ENCODE measurements at places on chromosomes 11 and 22. TPM values are rescaled to one million over a fixed set of nuclear protein-coding genes. Genes with fewer than 3 reads are reported as not detected.

DNA sequence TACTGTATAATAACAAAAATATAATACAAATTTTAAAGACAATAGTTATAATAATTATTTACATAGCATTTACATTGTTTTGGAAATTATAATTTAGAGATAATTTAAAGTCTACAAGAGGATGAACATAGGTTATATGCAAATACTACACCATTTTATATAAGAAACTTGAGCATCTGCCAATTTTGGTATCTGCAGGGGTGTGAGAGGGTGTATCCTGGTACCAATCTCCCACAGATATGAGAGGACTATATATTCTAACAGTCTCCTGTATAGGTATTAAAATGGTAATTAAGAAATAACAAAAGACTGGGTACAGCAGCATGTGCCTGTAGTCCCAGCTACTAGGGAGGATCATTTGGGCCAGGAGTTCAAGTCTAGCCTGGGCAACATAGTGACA lies 134.4 kb downstream of the APOL5 start:
- DNase-seq: no peak

DNA sequence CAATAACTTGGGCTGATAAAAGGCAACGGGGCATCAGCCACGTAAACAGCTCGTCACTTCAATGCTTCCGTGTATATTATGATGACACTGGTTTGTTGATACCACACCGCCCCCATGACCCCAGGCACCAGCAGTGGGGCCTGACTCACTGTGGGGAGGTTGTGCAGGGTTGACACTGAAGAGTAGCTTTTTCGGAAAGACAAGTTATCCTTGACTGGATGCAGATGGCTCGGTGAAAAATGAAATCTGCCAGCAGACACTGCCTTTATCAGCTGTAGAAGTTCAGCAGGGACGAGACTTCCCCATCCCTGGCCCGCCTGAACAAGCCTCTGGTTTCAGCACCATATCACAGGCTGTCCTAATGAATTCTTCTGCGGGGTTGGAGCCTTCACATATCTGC lies 55.6 kb downstream of the WT1 start:
- no peak for DNase-seq

- DNase-seq: no peak
Measured at GRCh38 chr22:25695146-25695545, 46.8 kb upstream of the MYO18B start.

GRCh38 chr11:133306019-133306418 lies 226.3 kb downstream of the OPCML start:
- DNase-seq: no peak

KCNK4 gene
- total RNA-seq: not detected

CCDC83 gene
- total RNA-seq: not detected

DNA sequence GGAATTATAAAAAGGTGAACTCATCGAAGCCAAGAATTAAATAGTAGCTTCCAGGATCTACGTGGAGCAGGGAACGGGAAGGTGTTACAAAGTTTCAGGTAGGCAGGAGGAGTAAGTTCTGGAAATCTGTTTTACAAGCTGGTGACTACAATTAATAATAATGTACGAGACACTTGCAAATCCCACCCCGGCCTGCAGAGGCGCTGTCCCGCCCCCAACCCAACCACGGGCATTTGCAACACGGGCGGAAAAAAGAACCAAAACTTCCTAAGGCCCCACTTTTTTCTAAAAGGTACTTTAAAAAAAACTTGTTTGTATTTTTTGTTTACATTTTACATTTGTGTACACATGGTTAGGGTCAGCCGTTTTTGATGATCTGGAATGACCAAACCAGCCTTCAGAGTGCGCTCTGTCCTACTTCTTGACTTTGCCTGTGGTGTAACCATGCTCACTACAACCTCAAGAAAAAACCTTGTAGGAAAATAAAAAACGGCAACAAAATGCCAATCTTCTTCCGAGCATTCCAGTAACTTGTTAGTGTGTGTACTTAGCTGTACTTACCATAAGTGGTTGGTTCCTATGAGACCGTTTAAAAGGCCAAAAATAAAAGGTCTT lies 449.6 kb upstream of the B3GAT1 start:
- DNase-seq: no peak

GRCh38 chr11:95692526-95693260 lies 96.9 kb downstream of the FAM76B start:
- DNase-seq: no peak

GRCh38 chr11:85955531-85955930 lies 100.3 kb downstream of the CCDC83 start:
- DNase-seq: no peak

DNA sequence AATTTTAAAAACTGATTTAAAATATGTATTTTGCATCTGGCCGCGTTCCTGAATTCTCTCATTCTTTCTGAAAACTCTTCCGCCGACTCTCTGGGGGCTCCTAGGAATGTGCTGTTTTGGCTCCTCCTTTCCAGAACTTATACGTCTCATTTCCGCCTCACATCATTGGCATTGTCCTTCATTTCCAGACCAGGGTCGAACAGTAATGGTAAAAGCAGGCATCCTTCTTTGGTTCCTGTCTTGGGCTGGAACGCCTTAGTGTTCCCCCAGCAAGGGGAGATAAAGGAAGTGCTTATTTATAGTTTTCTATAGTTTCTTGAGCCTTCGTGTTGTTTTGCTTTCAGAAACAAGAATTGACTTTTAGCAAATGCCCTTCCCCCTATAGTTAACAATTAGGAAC lies 10.9 kb upstream of the TNNT3 start:
- DNase-seq: no peak

- no peak for DNase-seq
Measured at GRCh38 chr11:104916442-104916841, 18.2 kb upstream of the CASP12 start.

DNA sequence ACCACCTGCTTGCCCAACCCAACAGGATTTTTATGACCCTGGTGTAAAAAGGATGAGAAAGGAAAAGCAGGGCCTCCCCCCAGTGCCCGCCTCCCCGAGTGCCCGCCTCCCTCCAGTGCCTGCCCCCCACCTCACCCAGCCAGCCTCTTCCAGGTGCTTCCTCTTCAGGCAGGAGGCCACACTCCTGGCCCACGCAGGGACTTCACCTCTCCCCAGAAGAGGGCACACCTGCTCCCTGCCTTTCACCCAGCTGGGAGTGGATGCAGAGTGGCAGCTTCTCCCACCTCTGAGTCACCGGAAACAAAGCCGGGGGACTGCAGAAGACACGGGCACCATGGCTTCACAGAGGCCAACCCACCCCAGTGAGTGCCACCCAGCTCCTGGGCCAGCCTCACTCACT lies 16.1 kb downstream of the CPT1A start:
- no peak for DNase-seq

- DNase-seq: no peak
Measured at GRCh38 chr11:11708256-11708655, 86.5 kb upstream of the GALNT18 start.

- DNase-seq: no peak
Measured at GRCh38 chr11:34213366-34213765, 107.9 kb downstream of the NAT10 start.

DNA sequence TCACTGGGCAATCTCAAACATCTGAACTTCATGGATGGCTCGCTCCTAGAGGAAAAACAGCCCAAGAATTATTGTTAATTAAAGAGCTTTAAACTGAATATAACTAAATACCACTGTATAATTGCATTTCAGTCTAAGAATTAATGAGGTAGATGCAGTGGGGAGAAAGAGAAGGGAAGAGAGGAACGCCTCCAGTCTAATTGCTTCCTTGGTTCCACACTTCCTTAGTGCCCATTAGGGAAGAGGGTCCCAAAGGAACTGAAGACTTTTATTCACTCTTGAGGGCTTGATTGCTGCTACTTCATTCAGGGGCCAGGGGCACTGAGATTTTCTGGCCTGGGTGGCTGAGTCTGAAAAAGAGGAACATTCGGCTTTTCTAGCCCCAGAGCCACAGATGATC lies 11.8 kb upstream of the OR10G7 start:
- no peak for DNase-seq

FIBIN gene
- total RNA-seq: not detected

DNA sequence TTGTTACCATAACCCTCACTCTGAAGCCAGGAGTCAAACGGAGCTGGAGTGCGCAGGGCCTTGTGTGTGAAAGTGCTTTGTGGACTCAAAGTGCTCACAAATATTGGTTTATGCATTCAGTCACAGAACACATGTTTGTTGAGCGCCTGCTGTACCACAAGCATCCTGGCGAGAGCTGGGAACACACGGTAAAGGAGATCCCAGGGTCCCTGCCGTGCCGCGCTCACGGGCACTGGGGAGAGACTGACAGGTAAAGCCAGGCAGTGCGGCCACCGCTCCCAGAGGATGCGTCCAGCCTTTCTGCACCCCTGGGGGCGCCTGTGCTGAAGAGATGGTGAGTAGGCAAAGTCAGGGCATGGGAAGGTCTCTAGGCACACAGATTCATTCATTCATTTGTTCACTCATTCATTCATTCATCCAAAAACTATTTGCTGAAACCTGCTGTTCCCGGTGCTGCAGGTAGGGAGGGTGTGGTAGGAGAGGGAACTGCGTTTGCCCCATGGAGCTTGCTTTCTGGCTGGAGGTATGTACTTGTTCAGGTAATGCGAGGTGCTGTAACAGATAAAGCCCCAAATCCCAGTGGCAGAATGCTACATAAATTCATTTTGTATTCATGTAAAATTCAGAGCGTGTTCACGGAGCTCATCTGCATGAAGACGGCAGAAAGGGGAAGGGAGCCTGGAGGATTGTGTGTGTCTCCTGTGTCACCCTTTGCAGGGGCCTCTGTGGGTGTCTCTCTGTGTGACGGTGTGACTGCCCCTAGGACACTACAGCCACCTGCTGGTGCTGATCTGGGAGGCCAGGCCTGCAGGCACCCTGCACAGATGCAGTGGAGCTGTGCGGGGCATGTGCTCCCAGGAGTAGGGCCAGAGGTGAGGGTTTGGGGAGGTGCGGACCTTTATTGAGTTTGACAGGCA lies 167.0 kb upstream of the B3GAT1 start:
- no peak for DNase-seq

DNA sequence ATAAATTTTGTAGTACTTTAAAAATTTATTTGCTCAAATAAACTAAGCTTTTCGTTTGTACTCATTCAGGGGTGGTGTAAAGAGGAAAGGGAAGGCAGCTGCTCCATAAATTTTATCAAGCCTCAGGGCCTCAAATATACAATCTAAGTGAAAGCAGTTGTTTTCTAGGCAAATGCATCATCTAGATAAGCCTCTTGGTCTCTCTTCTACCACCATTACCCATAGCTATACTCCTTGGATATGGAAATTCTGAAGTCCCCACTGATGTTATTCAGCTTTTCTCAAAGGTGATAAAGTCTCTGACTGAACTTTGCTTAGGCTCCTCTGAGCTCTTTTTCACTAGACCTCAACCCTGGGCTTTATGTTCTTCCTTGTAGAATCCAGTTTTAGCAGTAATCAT lies 1313.1 kb downstream of the JRKL start:
- no peak for DNase-seq

- DNase-seq: no peak
Measured at GRCh38 chr11:111334532-111335502, 36.5 kb downstream of the POU2AF3 start.

DNA sequence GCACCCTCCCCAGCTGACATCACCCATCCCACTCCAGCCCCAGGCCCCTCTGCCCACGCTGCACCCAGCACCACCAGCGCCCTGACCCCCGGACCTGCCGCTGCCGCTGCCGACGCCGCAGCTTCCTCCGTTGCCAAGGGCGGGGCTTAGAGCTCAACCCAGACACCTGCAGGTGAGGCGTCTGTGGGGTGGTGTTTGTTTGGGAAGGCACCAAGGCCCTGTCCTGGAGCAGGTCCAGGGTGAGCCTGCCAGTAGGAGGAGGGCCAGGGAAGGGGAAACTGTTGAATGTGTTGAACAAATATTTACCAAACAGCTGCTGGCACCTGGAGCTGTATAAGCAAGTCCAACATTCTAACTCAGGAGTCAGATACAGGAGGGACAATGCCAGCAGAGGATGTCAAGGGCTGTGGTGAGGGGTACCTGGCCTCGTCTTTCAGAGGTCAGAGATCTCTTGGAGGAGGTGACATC lies 3.1 kb downstream of the VEGFB start:
- no peak for DNase-seq

GRCh38 chr11:114400915-114401223 lies 403 bp downstream of the RBM7 start:
- DNase-seq: no peak

IL10RA gene
- 147 TPM for total RNA-seq

PGA5 gene
- not detected for total RNA-seq

DNA sequence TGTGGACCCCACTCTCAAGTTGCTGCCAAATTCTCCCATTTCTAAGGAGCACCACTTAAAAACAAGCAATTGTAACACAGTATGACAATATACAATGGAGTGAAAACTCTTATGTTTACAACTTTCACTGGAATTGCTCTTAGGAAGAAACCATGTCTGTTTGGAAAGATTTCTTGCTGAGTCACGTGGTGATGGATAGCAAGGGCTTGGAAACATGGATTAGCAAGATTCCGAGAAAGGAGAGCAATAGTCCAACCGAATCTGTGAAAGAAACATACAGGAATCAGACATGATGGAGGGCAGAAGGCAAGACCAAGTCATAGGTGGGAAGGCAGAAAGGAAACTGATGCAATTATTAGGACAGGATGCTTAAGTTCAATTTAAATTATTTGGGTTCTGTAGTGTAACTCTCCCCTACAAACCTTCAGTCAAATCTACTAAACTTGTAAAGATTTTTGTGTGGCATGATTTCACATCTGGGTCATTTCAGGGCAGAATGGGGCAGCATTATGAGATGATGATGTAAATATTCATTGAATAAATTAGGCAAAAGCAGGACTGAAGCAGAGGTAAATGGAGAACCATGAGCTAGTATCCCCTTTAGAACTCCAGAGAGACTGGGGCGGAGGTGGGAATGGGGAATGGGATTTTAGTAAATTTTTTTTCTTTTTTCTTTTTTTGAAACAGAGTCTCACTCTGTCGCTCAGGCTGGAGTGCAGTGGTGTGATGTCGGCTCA lies 27.8 kb upstream of the THY1 start:
- no peak for DNase-seq

- DNase-seq: no peak
Measured at GRCh38 chr11:78314762-78315161, 102.9 kb downstream of the GAB2 start.

- no peak for DNase-seq
Measured at GRCh38 chr22:35219012-35219411, 38.3 kb upstream of the HMGXB4 start.

- no peak for DNase-seq
Measured at GRCh38 chr11:61975638-61976419, 8.4 kb upstream of the FTH1 start.

NAALAD2 gene
- not detected for total RNA-seq

OR4A16 gene
- not detected for total RNA-seq

- DNase-seq: no peak
Measured at GRCh38 chr11:61881397-61881796, 9.9 kb downstream of the FADS3 start.
